ENCODE measurements at places on chromosomes 2 and 18. TPM values are rescaled to one million over a fixed set of nuclear protein-coding genes. Genes with fewer than 3 reads are reported as not detected.

DNA sequence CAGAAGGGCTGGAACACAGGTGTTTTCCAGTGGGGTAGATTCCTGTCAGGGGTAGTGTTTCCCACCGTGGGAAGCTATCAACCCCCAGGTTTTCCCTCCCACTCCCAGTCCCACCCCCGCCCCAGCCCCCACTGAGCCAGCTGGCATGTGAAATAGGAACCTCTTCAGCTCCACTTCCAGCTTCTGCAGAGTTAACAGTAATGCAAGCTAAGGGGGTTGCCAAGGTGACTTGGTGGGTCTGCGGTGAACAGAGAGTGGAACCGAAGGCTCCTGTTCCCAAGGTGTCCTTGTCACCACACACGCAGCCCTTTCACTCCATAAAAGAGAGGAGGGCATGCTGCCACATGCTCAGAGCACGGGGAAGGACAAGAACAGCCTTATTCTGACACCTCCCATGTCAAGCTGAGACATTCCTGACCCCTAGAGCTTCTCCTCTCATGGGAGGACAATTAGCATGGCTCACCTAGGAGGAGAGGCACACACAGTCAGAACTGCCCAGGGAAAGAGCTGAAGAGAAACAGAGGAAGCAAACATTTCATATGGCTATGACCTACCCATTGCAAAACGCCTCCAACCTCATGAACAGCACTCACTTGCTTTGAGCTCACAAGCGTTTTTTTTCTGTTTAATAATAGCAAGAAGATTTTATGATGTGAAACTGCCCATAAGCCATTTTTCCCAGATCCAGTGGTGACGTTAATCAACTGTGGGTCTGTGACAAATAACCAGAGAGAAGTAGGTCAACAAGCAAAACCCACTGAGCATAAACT is 39.8 kb upstream of the TBC1D8 start:
- no peak for DNase-seq

GRCh38 chr2:66318009-66318561 is 116.8 kb upstream of the MEIS1 start:
- DNase-seq: no peak

DNA sequence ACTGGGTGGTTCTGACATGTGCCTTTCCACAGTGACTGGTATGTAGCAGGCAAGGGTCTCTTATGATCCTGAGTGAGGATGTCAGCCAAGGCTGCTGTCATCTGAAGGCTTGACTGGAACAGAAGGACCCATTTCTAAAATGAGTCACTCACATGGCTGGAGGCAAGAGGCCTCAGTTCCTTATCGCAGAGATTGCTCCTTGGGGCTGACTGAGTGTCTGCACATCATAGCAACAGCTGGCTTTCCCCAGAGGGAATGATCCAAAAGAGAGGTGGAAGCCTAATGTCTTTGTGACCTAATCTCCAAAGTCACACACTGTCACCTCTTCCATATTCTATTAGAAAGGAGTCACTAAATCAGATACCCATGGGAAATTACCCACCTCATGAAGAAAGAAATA is 114.0 kb downstream of the NEDD4L start:
- no peak for DNase-seq

DNA sequence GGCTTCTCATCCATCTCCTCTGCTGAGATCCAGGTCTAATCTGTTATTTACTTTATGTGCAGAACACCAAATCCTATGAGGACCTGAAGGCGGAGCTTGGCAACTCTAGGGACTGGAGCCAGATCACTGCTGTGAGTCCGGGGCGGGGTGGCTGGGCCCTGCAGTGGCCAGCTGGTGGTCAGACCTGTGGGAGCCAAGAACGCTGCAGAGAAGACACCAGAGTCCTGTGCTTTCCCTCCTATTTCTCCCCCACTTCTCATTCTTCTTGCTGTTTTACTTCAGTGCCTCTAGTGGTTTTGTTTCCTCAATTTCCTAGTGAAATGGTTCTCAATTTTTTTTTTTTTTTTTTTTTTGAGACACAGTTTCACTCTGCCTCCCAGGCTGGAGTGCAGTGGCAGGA is 19.7 kb downstream of the VIL1 start:
- peak; percentile 49 for DNase-seq

DNA sequence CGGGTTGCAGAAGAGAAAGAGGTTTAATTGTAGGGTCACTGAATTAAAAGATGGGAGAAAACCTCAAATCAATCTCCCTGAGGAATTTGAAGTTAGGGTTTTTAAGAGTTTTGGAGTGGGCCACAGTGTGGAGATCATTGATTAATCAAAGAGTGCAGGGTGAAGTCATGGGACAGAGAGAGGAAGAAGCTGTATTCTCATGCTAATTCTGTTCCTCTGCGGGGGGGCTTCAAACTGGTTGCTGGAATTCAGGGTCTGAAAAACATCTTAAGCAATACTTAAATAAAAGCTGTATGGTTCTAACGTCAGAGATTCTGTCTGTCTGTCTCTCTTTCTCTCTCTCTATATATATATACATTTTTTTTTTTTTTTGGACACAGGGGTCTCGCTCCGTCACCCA is 169.8 kb upstream of the SPATS2L start:
- DNase-seq: no peak

- DNase-seq: no peak
Measured at GRCh38 chr18:59686260-59686659, 11.0 kb downstream of the CCBE1 start.

DNA sequence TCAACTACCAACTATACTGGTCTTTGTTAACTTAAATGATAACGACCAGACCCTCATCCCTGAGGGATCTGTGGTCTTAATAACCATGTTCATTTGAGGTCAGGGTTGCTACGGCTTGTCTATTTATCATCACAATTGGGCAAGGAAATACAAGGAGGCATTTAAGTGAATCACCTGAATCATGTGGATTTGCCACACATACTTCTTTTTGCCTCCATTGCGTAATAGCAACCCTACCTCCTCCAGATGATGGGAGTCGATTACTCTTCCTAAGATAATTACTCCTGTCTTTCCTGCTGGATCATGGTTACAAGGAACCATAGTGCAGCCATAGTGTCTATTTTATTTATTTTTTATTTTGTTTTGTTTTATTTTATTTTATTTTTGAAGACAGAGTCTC is 42.2 kb downstream of the TAF4B start:
- DNase-seq: no peak

DNA sequence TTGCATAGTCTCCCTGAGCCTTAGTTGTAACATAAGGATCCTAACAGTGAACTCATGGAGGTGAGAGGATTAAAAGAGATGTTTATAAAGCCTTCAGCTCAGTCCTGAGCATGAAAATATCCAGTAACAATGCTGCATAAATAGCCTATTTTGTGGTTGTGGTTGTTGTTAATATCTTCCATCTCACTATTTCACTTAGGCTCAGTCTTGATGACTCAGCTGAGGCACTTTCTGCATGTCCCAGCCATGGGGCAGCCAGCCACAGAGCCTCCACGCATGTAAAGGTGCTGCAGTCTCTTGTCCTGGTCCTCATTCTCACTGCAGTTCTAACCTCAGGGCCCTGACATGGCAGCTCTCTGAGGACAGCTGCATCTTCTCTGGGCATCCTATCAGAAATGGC is 218.8 kb upstream of the PKDCC start:
- no peak for DNase-seq

DNA sequence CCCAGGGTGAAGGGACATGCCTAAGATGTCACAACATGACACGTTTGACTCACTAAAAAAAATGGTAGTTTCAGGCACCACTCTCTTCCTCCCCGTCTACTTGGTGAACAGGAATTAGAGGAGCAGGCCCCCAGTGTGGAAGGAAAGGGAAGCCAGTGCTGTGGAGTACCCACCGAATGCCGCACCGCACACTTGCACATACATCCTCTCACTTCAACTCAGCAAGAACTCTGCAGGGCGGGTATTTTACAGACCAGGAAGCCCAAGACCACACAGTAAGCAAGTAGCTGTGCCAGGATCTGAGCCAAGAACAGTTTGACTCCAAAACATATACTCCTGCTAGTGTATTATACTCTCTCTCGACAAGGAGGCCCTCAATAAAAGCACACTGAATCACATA is 69.8 kb downstream of the BCL2 start:
- no peak for DNase-seq

GRCh38 chr2:118667964-118668363 is 179.5 kb downstream of the EN1 start:
- DNase-seq: no peak

GRCh38 chr2:231193216-231193615 is 5.2 kb upstream of the ARMC9 start:
- no peak for DNase-seq

DNA sequence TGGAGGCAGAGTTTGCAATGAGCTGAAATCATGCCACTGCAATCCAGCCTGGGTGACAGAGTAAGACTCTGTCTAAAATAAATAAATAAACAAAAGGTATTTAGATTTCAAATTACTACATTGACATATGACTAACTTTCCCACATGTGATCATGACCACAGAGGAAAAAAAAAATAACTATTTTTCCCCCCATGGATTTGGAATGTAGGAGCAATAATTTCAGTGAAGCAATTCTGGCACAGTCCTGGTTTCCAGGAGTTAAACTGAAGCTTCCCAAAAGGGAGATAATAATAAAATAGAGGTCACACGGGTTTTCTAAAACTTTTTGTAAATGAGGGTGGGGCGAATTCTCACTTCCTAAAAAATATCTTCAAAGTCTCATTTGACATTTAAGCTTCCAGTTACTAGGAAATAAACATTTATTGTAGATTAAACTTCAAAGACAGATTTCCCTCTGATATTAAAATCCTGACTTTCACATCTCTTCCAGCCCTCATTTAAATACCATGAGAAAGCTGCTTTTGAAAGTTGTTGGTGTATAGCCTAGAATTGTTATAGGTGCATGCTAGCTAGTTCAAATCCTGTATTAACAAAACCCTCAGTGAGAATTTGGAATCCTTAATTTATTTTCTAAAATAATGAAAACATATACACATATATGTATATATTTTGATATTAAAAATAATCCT is 20.7 kb downstream of the SLC19A3 start:
- DNase-seq: no peak

DNA sequence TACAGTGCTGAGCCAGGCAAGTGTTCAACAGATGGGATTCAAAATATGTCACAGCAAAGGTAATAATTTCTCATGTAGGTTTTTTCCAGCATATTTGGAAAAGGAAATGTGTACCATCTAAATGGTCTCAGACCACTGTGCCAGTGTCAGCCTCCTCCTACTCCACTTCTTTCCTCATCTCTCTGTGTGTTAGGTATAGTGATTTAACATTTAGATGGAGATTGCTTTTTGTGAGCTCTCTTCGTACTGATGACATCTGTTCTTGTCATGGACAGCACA is 80.9 kb upstream of the TSPYL6 start:
- DNase-seq: peak; percentile 13

- DNase-seq: peak; percentile 20
Measured at GRCh38 chr2:11175293-11175795, 20.1 kb downstream of the SLC66A3 start.

GRCh38 chr2:3236300-3237045 is 141.1 kb downstream of the EIPR1 start:
- no peak for DNase-seq

DNA sequence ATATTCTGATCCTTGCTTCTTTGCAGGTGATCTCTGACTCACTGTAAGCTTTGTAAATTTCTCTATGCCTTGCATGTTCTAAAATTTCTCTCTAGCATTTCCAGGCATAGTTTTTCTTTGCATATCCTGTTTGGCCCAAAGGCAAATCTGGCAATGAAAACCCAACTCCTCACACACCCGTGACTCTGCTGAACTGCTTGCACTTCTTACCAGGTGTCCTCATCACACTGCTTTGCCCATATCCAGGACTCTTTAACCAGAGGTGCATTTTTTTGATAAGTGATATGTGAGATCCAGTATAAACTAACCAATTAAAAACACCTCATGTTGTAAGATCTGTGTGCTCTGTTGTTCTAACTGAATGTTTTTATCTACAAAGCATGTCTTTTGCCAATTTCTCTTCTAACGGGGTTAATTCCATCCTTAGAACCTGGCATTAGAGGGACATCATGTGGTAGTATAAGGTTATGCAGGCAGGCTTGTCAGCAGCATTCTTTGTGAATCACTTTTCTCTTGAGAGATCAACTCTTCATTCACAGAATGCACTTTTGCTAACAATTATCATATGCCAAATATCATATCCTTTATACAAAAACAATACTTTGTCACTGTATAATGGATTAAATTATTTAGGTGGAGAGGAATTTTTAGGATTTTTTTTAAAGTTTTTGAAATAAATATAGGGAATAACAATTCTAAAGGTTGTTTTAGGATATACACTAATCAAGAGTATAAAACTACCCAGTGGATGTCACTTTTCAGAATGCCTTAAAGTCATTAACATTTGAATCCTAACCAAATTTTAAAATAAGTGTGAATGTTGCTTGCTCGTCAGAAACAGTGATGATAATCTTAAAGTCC is 20.8 kb upstream of the TMX3 start:
- DNase-seq: peak; percentile 62

GRCh38 chr2:128354726-128355470 is 36.2 kb upstream of the HS6ST1 start:
- DNase-seq: no peak

GRCh38 chr2:21083482-21083881 is 39.6 kb upstream of the APOB start:
- DNase-seq: no peak

DNA sequence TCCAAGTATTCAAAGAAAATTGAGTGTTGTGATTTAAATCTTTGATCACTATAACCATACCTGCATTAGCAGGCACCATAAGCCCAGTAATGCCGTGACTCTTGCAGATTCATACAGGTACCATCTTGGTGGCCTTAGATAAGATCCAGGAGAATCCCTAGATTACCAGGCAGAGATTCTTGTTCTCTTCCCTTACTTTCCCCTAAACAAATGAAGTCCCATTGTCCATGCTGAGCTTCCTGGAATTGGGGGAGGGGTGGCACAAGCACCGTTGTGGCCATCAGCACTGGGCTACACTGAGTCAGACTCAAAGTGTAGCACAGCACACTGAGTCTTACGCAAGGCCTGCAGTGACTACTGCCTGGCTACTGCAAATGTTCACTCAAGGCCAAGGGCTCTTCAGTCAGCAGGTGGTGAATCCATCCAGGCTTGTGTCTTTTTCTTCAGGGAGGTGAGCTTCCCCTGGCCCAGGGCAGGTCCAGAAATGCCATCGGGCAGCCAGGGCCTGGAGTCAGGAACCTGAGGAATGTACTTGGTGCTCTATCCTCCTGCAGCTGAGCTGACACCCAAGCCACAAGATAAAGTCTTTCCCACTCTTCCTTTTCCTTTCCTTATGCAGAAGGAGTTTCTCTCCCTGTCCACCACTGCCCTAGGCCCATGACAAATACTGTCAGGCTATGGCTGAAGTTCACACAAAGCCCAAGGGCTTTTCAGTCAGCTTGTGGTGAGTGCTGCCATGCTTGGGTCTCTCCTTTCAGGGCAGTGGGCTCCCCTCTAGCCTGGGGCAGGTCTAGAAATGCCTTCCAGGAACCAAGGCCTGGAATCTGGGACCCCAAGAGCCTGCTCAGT is 52.6 kb downstream of the CD28 start:
- no peak for DNase-seq

The SPHKAP gene
- 17.6 TPM for total RNA-seq

The CENPA gene
- total RNA-seq: 4.6 TPM

The YIPF4 gene
- 24.1 TPM for total RNA-seq

The KCNK3 gene
- total RNA-seq: 6.3 TPM

The DSG1 gene
- 0.27 TPM for total RNA-seq

The CFAP65 gene
- total RNA-seq: 1.00 TPM

The SAG gene
- total RNA-seq: not detected

The GKN1 gene
- not detected for total RNA-seq

The MARCHF4 gene
- total RNA-seq: 7.3 TPM

The RIT2 gene
- total RNA-seq: 9.5 TPM

The CRIM1 gene
- total RNA-seq: 47.9 TPM

The COX7A2L gene
- 79.3 TPM for total RNA-seq

The FAM228A gene
- total RNA-seq: 3.5 TPM

Data from cerebellum (tissue), 4 donors.